Activated T-helper 2 cell treated with anti-CD3 and anti-CD28 coated beads, Interferon-gamma antibody, Interleukin-2, Interleukin-4, amounts not matched to agents 10 μg/mL and 5 μg/mL and 100 μg/mL, durations not matched to agents 14 hours and 24 hours and 36 hours (primary cell): ENCODE measurements at places on chromosomes 5 and 9.

GRCh38 chr5:138077064-138077696, 6.7 kb upstream of the WNT8A start:
- DNase-seq: peak; percentile 19

DNA sequence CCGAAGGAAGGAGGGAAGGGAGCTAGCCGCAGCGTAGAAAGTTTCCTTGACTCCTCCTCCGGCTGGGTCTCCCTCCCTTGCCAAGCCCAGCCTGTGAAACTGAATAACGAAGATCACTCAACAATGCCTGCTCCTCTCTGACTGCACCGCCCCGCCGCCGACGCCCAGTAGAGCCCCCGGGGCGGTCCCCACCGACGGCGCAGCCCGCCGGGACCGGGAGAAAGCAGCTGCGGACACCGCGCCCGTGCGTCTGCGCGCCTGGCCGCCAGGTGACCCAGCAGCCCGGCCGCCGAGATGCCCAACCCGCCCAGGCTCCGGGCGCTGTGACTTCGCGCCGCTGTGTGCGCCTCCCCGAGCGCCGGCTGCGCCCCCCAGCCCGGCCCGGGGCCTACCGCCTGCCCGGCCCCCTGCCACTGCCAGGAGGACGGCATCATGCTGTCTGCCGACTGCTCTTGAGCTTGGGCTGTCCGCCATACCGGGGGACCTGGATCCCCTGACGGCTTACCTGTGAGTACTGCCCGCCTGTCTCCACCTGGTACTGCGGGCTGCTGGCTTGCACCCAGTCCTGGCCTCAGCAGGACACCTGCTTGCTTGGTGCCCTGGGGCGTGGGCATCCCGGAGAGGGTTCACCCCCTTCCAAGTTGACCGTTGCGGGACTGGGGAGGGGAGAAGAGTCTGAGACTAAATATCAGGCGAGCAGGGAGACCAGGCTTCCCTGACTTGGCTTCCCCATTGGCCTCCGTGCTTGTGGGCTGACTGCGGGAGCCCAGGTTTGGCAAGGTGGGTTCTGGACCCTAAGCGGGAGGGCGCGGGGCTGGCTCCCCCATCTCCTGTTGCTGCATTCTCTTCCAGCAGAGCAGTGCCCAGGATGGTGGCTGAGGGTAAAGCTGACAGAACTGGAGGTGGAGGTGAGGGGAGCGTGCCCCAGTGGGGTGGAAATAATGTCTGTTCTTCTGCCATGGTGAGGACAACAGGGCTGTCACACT, 26.2 kb upstream of the SPTLC1 start:
- no peak for DNase-seq

DNA sequence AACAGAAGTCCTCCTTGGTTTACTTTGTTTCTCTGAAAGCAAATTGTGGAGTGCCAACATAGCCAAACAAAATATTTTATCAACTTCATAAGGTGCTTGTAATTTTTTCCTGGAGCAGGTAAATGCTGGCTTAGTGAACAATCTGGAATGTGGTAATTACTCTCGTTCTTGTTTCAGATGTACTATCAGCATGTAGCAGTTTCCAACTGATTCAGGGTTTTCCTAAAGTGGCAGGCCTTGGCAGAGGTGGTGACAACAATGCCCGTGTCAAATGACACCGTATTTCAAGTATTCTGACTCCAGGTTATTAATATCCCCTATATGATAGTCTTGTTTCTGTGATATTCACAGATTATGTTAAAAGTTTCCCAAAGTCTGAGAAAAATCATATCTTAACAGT, 1.2 kb downstream of the C9orf72 start:
- DNase-seq: no peak

- DNase-seq: no peak
Measured at GRCh38 chr9:112838342-112838741, 52.3 kb downstream of the SLC46A2 start.

DNA sequence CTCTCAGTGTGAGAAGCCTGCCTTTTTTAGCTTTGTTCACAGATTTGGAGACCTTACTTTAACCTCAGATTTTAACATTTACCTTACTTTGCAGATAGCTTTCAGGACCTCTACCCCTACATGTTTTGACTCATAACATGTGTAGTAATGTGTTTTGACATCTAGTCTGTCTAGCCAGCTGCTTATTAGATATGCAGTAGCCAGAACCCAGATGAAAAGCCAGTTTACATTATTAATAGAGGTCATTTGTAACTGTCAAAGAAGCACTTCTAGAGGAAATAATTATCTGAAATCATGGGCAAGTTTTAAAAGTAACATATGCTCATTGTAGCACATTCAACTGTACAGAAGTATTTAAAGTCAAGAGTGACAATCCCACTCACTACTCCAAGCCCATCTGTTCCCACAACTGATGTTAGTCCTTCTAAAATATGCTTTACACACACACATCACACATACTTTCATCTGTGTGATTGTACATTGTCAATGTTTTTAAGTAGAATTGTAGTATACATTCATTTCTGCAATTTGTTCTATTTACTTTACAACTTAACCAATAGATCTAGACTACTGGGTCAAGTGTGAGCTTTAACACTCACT, 71.8 kb upstream of the NIPAL4 start:
- DNase-seq: no peak

DNA sequence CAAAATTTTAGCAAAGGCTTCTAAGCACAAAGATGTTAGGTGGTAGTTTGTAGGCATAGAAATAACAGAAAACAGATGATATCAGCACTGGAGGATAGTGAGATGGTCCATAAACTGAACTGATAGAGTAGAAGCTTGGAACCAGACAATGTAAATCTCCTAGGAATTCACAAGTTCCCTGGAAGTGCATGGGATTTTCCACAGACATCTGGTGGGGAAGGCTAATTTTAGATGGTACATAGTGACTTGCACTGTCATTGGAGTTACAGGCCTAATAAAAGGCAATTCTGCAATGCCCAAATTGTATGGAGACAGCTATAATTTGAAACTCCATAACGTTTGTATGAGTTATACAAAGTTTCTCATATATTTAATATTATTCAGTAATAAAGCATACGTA, 653.0 kb upstream of the MEF2C start:
- no peak for DNase-seq
